ENCODE measurements at places on chromosomes 13 and 19.

GRCh38 chr13:98134901-98135300, 8.0 kb upstream of the FARP1 start:
- no peak for DNase-seq

DNA sequence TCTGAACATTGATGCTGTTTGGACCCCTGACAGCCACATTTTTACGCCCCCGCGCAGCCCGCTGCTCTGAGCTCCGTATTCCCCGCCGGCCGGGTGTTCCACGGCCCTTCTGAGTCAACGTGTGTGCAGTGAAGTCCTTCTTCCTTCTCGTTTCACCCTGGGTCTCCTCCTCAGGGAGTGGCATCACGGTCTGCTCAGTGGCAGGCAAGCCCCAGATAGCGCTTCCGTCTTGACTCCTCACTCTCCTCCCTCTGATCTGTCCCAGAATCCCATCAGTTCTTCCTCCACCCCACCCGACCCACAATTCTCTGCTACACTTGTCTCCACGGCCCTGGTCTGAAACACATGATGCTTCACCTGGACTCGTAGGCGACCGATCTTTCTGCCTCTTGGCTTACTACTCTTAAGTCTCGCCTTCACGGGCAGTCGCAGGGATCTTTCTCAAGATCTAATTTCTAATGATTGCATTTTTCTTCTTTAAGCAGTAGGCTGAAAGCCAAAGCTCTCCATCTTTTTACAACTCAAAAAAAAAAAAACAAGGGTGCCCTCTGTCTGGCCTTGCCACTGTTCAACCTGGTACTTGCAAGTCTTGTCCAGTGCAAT, 33.9 kb downstream of the CCNE1 start:
- DNase-seq: no peak

DNA sequence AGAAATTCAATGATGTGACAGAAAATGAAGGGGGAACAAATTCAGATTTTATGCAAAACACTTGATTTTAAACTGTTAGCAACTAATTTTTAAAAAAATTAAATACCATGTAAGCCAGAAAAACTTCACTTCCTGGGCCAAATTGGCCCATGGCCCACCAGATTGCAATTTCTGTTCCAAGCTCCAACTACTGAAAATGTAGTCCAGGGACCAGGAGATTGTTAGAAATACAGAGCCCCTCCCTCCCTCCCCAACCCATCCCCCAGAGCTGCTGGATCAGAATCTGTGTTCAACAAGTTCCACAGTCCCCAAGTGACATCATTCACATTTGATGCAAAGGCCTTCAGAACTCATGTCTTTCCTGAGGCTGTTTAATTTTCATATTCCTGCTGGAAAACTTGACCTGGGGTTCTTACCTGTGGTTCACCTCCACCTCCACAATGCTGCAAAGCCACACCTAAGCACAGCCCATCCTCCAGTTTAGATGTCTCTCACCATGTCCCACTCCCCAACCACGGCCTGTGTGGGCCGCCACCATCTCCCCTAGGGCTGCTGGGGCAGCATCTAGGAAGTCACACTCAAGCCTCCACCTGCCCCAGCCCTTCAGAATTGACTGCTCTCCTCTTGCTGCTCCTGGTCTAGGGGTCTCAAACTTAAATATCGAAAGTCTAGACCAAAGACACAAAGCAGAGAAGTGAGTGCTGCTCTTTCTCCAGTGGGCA, 482.0 kb downstream of the UQCRFS1 start:
- DNase-seq: no peak

- DNase-seq: no peak
Measured at GRCh38 chr19:3575949-3576673, 3.4 kb downstream of the HMG20B start.

GRCh38 chr19:34263745-34264237, 9.4 kb downstream of the GARRE1 start:
- DNase-seq: no peak

- DNase-seq: no peak
Measured at GRCh38 chr13:91196958-91197357, 150.5 kb upstream of the MIR17HG start.

DNA sequence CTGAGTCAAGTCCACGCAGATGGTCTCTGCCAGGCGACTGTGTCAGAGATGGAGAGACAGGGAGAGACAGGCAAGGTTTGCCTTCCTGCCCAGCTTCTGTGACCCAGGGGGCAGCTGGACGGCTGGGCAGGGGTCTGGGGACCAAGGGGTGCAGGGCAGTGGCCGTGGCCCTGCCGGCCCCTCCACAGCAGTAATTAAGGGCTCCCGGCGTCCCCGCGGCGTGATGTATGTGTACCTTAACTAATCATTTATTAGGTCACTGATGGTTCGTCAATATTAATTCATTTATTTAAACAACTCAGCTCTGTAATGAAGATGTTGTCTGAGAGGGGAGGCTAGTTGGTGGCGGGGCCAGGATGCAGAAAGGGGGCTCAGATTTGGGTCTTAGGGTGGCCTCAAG, 28.6 kb upstream of the TCF3 start:
- no peak for DNase-seq

DNA sequence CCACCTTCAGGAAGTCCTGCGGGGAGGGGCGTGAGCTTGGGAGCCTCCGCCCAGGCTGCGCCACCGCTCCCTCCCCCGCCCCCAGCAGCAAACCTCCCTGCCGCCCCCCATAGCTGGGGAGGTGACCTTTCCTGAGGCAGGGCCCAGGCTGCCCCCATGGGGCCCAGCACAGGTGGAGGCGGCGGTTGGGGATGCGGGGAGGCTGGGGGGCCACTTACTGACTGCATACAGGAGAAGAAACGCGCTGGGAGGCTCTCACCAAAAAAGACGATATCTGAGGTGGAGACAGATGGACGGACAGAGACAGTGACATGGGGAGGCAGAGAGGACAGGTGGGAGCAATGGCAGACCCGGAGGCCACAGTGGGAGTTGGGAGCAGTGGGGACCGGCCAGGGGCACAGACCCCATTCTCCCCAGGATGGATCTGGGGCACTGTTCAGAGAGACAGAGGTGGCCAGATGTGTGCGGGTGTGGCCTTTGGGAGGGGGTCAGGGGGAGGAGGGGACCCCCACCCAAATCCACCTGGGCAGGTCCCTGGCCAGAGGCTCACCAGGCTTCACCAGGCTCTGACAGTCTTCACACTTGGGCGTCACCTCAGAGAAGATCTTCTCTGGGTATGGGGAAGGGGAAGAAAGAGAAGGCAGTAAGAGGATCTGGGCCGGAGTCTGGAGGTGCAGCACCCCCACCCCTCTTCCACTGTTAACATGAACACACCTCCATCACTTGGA, 3.0 kb upstream of the RINL start:
- DNase-seq: no peak

GRCh38 chr13:92463134-92463533, 763.5 kb upstream of the GPC6 start:
- no peak for DNase-seq

- no peak for DNase-seq
Measured at GRCh38 chr19:47073574-47073973, 25.1 kb upstream of the TMEM160 start.

DNA sequence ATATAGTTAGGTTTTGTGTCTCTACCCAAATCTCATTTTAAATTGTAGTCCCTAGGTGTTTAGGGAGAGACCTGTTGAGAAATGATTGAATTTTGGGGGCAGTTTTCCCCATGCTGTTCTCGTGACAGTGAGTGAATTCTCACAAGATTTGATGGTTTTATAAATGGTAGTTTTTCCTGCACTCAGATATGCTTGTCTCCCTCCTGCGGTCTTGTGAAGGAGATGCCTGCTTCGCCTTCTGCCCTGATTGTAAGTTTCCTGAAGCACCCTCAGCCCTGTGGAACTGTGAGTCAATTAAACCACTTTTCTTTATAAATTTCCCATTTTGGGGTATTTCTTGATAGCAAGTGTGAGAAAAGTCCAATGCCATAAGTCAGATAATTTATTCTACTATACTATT, 1977.5 kb upstream of the PCDH20 start:
- DNase-seq: no peak

DNA sequence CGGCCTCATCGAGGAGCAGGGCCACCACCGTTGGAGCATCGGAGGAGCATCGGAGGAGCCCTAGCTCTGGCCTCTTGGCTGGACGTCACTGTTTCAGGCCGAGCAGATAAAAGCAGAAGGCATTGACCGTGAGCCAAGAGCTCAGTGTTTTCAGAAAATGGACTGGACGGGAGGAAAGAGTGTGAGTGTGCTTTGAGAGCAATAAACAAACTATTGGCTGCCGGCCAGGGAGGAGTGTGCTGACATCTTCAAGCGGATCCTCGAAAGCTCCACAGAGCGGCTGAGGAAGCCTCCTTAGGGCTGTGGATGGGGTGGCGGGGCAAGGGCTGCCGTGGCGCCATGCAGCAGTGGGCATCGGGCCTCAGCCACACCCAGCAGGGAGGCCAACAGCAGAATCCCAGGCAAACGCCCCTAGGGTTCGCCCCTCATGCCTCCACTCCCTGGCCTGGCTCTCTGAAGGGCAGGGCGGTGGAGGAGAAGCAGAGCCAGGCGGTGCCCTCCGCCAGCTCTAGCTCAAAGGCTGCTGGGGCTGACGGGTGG, 41.8 kb downstream of the IRS2 start:
- no peak for DNase-seq

DNA sequence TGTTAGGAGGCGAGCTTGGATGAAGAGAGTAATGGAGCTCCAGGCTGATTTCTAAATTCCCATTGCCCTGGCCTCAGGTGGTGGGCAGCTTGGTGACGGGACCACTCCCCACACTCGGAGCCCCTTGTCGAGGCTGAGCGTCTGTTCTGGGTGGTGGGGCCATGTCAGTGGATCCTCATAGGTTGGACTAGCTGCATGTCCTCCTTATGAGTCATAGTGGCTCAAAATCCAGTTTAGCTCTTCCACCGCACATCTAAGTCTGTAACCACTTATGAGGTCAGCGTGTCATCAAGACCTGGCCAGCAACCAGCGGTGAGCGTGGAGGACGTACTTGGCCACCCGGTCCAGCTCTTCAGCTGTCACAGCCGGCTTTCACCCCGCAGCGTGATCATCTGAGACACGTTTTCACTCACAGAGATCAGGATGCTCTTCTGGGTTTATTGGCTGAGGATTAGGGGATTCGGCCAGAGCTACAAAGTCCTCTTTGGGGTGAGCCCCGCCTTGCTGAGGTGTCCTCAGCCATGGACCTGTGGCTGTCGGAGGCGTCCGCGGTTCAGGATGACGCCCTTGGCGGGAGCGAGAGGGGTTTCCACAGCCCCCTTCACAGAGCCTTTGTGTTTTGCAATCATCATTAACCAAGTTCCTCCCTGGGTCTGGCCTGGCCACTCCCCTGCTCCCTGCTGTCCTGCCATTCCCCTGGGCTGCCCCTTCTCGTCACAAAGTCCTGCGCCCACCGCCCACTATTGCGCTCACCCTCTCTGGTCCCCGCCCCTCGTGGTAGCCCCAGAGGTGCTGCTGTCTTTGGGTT, 41.9 kb downstream of the ADPRHL1 start:
- peak; percentile 97 for DNase-seq
